ENCODE measurements at places on chromosomes 3 and 15.

- no peak for DNase-seq
Observed at GRCh38 chr15:38085931-38086568, 151.6 kb downstream of the TMCO5A start.

GRCh38 chr3:51280176-51280575 lies 104.9 kb upstream of the MANF start:
- DNase-seq = no peak

- DNase-seq = no peak
Observed at GRCh38 chr3:147409143-147410115, at the start of gene ZIC1. Gene ZIC1, plus strand, starts transcription at chr3:147409365. Its CDS starts 748 bp downstream, at chr3:147410113.

DNA sequence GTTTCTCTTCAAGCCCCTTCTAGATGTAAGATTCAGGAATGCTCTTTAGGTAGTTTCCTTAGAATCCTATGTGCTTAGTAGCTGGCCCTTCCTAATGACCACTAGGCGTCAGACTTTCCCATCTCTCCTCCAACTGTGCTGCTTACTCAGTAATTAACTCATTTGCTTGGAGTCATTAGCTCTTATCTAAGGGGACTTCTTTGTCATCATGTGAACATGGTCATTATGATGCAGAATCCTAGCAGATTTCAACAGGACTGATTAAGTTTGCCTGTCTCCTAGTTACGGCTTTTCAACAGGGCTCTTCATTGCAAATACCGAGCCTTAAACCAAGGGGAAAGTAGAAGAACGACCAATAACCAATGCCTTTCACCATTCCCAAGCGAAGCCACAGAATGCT lies 46.4 kb downstream of the GJD2 start:
- no peak for DNase-seq

- no peak for DNase-seq
Observed at GRCh38 chr3:151468284-151468917, 7.5 kb upstream of the IGSF10 start.

- no peak for DNase-seq
Observed at GRCh38 chr3:120908795-120909601, 993 bp downstream of the STXBP5L start.

- DNase-seq = no peak
Observed at GRCh38 chr3:11306817-11307589, 34.8 kb downstream of the ATG7 start.

GRCh38 chr3:69809076-69809835 lies 70.0 kb downstream of the MITF start:
- no peak for DNase-seq

Measured in GM12891 (cell line).